Putamen (tissue), 1 donor: ENCODE measurements at places on chromosomes 2 and 18.

GRCh38 chr18:78939734-78940494 is 39.7 kb upstream of the SALL3 start:
- no peak for DNase-seq

GRCh38 chr2:70979180-70979488 is 704 bp downstream of the ANKRD53 start:
- DNase-seq: no peak

DNA sequence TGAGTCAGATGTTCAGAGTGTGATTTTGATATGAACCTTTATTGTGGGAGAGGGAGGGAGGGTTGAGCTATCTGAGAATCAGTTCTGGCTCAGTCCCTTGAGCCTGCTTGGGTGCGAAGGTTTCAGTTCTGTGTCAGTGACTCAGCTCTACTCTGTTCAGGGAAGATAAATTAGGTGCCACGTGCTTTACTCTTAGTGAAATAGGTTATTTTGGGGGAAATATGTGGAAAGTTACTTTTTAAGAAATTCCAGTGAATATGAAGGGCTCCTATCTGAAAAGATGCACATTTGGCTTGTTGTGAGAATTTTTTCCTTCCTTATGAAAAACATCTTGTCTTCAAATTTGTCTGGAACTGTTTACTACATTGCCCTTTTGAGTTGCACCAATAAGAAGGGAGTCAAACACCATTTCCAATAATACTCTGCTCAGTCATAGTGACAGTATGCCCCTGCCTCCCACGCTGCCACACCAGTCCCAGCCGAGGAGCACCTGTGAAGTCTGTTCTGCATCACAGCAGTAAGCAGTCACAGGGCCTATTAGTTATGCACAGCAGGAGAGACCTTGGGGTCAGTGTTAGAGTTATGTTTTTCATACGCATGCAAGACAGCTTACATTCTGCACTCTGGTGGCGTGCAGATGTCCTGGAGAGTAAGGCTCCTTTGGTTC is 32.8 kb upstream of the DNAH7 start:
- DNase-seq: no peak

GRCh38 chr18:23253630-23254029 is 118.3 kb downstream of the CABLES1 start:
- no peak for DNase-seq

DNA sequence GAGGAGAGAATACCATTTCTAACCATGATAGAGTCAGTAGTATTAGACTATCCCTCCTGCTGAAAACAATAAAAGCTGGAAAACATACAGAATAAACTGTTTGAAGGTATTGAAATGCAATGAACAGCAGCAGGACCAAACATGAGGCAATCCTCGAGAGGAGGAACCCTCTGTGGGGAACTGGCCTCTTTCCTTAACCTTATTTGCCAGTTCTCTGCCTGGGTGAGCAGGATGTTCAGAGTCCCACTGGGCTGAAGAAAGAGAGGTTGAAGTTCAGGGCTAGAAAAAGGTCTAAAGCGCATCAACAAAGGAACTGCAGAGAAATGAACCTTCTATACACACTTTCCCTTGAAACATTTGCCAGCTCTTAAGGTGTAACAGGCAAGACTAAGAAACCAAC is 79.8 kb upstream of the FHL2 start:
- DNase-seq: no peak

DNA sequence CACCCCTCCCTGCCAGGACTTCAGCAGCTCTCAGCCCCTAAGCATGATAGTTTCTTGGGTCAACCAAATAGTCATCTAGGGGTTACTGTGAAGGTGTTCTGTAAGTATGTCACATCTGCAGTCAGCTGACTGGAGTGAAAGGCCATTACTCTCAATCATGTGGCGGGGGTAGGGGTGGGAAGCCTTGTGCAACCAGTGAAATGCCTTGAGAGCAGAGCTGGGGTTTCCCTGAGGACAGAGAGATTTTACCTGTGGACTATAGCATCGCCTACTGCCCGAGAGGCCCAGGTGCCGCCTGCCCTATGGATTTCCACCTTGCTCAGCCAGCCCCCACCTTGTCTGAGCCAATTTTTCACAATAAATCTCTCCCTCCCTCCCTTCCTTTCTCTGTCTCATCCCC is 20.9 kb upstream of the KLF11 start:
- no peak for DNase-seq

GRCh38 chr2:11891671-11892440 is 145.4 kb downstream of the LPIN1 start:
- DNase-seq: no peak

- no peak for DNase-seq
These were observed 135.5 kb upstream of the MYT1L start for GRCh38 chr2:2466534-2466933.

DNA sequence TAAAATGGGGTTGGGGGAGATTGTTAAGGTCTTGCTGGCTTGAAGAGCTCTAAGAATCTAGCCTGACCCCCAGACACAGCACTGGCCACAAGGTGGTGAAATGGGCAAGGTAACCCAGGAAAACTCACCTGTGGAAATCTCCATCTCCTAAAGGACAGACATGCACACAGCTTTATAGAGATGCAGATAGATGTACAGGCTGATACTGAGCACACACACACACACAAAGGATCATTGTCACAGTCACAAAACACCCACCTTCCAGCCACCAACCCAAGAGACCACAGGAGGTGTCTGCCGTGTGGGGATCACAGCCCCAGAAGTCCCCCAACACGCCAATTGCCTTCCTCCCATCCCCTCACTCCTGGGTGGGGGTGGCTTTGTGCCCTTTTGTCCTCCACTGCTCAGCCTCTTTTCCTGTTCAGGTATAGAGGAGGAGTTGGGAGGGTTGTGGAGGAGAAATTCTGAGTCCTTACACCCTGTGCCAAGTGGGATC is 3.2 kb upstream of the CYP26B1 start:
- no peak for DNase-seq

GRCh38 chr2:8575038-8575833 is 106.6 kb upstream of the ID2 start:
- peak; percentile 39 for DNase-seq

- DNase-seq: no peak
These were observed 25.0 kb upstream of the MSGN1 start for GRCh38 chr2:17791121-17791816.

DNA sequence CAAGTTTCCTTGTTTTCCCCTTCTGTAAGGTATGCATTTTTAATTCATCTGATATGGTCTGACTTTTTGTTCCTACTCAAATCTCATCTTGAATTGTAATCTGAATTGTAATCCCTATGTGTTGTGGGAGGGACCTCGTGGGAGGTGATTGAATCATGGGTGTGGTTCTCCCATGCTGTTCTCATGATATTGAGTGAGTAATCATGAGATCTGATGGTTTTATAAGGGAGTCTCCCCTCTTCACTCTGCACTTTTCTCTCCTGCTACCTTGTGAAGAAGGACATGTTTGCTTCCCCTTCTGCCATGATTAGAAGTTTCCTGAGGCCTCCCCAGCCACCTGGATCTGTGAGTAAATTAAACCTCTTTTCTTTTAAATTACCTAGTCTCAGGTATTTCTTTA is 476.1 kb downstream of the LPIN1 start:
- no peak for DNase-seq

GRCh38 chr2:9767656-9768281 is 75.5 kb upstream of the TAF1B start:
- DNase-seq: no peak

GRCh38 chr2:9336576-9337314 is 86.6 kb downstream of the ITGB1BP1 start:
- no peak for DNase-seq

DNA sequence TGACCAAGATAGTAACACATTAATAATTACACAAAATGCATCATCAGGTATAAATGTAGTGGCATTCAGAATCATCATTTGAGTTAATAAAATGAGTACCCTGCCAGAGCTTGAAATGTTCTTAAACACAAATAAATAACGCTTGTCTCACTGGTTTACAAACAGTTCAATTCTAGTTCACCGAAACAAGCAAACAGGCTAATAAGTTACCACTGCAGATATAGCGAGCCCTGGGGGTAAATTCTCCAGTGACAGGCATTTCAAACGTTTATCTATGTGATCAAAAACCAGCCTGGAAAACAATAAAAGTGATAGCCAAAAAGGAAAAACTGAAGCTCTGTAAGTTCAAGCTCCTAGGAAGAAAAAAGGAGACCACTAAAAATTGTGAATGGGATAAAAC is 152.6 kb downstream of the THADA start:
- DNase-seq: no peak

- DNase-seq: no peak
These were observed 29.8 kb downstream of the TOGARAM2 start for GRCh38 chr2:29010946-29011345.

- DNase-seq: no peak
These were observed 18.0 kb upstream of the NOL4 start for GRCh38 chr18:34242739-34243138.

GRCh38 chr2:15630978-15631719 is 39.5 kb downstream of the DDX1 start:
- no peak for DNase-seq

- DNase-seq: no peak
These were observed 22.8 kb downstream of the IWS1 start for GRCh38 chr2:127503491-127503890.

DNA sequence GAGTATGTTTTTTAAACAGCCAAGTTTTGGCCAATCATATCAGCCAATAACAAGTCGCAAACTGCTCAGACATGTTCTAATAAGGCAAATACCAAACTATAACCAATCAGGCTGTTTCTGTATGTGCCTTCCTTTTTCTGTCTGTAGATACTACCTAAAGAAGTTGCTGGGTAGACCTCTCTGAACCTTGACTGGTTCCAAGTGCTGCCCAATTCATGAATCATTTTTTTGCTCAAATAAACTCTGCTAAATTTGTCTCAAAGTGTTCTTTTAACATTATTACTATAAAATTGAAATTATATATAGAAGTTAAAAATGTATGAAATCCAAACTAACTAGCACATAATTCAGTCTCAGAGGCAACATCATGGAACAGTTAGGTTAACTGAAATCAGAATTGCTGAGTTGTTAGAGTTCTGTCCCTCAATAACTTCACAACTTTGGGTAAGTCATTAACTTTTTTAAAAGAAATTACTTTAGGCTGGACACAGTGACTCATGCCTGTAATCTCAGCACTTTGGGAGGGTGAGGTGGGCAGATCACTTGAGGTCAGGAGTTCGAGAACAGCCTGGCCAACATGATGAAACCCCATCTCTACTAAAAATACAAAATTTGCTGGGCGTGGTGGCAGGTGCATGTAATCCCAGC is 4.9 kb upstream of the TTC21B start:
- DNase-seq: no peak

DNA sequence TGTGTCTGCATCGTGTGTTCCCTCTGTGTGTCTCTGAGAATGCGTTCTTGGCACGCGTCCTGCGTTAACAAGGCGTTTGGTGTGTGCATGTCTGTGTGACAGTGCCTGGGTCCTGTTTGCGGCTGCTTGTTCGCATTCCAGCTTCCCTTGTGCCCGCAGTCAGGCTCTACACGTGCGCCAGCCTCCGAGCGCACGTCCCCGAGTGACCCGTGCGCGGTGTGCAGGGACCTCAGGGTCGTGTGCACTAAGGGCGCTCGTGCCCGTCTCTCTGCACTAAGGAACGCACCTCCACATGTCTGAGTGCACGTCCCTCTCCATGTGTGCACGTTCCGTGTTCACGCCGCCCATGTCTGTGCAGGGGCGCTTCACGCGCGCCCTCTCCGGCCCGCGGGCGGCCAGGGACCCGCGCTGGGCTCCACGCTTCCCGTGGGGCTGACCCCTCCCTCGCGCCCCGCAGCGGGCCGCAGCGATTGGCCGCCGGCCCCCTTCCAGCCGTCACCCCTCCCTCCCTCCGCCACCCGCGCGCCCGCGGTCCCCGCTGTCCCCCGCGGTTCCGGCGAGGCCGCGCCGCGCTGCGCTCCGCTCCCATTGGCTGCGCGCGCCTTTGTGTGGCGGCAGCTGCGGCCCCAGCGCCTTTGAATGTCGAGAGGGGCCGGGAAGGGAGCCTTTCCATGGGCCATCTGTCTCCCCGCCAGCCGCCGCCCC is 229.4 kb downstream of the HAUS1 start:
- DNase-seq: peak; percentile 34

GRCh38 chr2:161423421-161424393 is 7.6 kb downstream of the TBR1 start:
- no peak for DNase-seq

- no peak for DNase-seq
These were observed 148.6 kb downstream of the NCK2 start for GRCh38 chr2:105893011-105893995.

DNA sequence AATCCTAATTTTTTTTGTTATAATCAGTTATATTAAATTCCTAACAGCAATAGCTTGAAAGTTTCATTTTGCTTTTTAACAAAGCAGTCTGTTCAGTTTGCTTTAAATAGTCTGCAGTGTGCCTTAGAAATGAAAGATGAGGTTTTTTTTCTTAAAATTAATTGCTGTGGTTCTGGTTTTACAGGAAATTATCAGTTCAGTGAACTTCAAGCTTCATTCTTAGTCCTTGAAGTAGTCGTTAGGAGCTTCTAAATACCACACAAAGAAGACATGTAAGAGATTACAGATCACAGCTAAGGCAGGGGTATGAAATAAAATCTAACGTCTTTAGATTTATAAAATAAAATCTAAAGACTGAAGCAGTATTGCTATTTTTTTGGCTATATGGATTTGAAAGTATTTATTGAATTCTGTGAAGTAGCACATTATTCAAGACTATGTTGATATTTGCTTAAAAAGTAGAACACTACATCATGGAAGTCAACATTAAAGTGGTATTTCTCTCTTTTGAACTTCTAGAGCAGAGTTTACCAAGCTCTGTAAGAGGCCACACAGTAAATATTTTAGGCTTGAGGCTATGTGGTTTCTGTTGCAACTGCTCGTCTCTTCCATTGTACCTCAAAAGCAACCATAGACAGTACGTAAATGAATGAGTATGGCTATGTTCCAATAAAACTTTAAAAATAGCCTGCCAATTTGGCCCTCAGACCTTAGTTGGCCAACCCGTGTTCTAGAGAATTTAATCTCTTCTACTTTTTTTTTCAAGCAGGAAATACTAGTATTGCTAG is 81.5 kb upstream of the STON1 start:
- DNase-seq: no peak

GRCh38 chr18:30727849-30728248 is 314.7 kb downstream of the DSC3 start:
- no peak for DNase-seq

GRCh38 chr2:221318376-221319130 is 253.6 kb downstream of the EPHA4 start:
- DNase-seq: no peak

GRCh38 chr18:49096021-49096420 is 145.3 kb upstream of the SMAD7 start:
- DNase-seq: no peak

- DNase-seq: no peak
These were observed 122.9 kb upstream of the DDX18 start for GRCh38 chr2:117691595-117691994.

DNA sequence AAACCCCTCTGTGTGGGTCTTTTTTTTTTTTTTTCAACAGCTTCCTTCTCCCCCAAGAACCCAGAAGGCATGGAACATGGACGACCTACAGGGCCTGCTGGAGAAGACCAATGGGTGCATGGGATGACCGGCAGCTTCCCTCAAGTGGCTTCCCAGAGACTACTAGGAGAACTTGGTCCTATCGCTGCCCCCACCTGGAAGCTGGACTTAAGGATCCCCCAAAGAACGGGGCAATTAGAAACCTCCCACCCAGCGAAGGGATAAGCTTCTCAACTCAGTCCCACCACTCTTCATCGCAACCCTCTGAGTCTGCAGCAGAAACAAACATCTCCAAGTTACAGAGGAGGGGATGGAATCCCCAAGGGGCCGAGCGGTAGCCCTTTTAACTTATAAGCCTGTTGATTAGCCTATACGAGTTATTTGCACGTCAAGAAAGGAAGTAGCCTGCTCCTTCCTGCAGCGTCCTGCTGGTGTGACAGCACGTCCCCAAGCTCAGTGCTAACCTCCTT is 1.4 kb downstream of the ACTR1B start:
- no peak for DNase-seq
